ENCODE measurements at places on chromosomes 13 and 19. TPM values are rescaled to one million over a fixed set of nuclear protein-coding genes. Genes with fewer than 3 reads are reported as not detected.

DNA sequence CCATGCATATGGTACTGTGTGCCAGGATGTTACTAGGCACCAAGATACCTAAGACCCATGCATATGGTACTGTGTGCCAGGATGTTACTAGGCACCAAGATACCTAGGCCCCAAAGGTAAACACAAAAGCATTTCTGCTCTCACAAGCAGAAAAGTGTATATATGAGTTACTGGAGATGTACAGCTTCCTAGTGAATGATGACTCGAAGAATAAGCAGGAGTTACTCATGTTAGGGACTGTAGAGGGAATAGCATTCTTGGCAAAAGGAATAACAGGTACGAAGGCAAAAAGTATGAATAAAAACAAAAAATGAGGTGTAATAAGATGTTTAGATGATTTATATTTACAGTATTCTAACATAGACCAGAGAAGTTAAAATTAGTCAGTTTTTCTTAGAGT is 383.7 kb downstream of the DIAPH3 start:
- H3K36me3 ChIP-seq: no peaks in the 10 kb centered on the region
- H3K4me1 ChIP-seq: no peaks in the 10 kb centered on the region
- H3K4me3 ChIP-seq: no peak overlapping the region

The KATNAL1 gene
- total RNA-seq: 8.6 TPM

The SIGLECL1 gene
- not detected for total RNA-seq

The PIBF1 gene
- 6.6 TPM for total RNA-seq

DNA sequence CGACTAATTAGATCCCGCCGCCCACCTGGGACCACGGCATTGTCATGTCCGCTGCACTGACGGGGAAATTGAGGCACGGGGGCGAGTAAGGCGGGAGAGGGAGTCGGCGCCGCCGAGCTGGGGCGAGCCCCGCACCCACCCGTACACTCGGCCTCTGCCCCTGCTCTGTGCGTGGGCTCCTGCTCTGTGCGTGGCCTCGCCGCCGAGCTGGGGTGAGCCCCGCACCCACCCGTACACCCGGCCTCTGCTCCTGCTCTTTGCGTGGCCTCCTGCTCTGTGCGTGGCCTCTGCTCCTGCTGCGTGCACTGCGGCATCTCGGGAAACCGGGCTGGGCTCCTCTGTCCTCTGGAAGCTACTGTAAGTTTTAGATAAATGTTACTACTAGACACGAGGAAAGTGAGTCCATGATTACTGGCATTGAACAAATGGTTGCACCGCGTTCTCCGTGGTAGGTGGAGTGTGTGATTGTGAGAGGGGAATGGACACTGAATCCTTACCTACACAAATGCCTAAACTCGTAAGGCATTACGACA is 826 bp upstream of the C1QTNF9 start:
- peaks cover 26% of the 10 kb centered on the region for H3K36me3 ChIP-seq
- H3K4me3 ChIP-seq: no peak overlapping the region
- no peaks in the 10 kb centered on the region for H3K4me1 ChIP-seq

GRCh38 chr19:12666265-12667048 is at the start of the genes MAN2B1 and WDR83:
MAN2B1 (minus strand) TSS chr19:12666742; CDS start chr19:12666701, 41 bp downstream.
WDR83 (plus strand) TSS chr19:12666807; CDS start chr19:12669791, 2,984 bp downstream.
- H3K27me3 ChIP-seq: no peaks in the 10 kb centered on the region
- peak within 1 kb of the TSS; percentile 12 for H3K27ac ChIP-seq
- H3K36me3 ChIP-seq: peaks cover 5% of the 10 kb centered on the region
- DNase-seq: peak; percentile 88
- H3K4me1 ChIP-seq: peaks cover 19% of the 10 kb centered on the region
- H3K4me3 ChIP-seq: peak within 1 kb of the TSS; percentile 65

DNA sequence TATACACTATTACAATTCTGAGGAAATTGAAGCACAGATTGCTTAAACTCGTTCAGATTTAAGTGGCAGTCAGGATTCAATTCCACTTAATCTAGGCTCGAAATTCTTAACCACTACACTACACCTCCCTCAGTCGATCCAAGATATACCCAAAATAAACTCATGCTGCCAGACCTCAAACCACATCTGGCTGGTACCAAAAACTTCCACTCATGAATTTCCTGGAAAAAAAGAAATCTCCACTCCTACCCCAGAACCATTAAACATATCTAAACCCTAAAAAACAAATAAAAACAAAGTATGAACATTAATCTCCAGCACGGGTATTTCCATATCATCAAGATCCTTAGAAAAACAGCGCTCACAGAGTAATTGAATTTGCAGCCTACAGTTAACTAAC is 1.1 kb downstream of the ZFP30 start:
- peaks cover 5% of the 10 kb centered on the region for H3K4me1 ChIP-seq
- H3K27me3 ChIP-seq: no peaks in the 10 kb centered on the region
- H3K27ac ChIP-seq: no peak overlapping the region
- no peaks in the 10 kb centered on the region for H3K36me3 ChIP-seq

GRCh38 chr19:4119763-4120162 is 4.2 kb downstream of the MAP2K2 start:
- DNase-seq: no peak
- H3K27me3 ChIP-seq: no peaks in the 10 kb centered on the region
- no peak overlapping the region for H3K4me3 ChIP-seq
- H3K36me3 ChIP-seq: peaks cover 5% of the 10 kb centered on the region
- H3K4me1 ChIP-seq: peaks cover 7% of the 10 kb centered on the region
- H3K27ac ChIP-seq: no peak overlapping the region

The LGALS4 gene
- 13.7 TPM for total RNA-seq

GRCh38 chr13:60311527-60311926 is 85.5 kb upstream of the TDRD3 start:
- DNase-seq: no peak
- no peaks in the 10 kb centered on the region for H3K4me1 ChIP-seq
- H3K27me3 ChIP-seq: no peaks in the 10 kb centered on the region
- H3K27ac ChIP-seq: no peak overlapping the region
- no peak overlapping the region for H3K4me3 ChIP-seq
- H3K36me3 ChIP-seq: no peaks in the 10 kb centered on the region

The TECR gene
- total RNA-seq: 35.3 TPM

The FARP1 gene
- 29.4 TPM for total RNA-seq

The KLK14 gene
- total RNA-seq: not detected

The STRN4 gene
- 29.9 TPM for total RNA-seq

The VSTM2B gene
- not detected for total RNA-seq

DNA sequence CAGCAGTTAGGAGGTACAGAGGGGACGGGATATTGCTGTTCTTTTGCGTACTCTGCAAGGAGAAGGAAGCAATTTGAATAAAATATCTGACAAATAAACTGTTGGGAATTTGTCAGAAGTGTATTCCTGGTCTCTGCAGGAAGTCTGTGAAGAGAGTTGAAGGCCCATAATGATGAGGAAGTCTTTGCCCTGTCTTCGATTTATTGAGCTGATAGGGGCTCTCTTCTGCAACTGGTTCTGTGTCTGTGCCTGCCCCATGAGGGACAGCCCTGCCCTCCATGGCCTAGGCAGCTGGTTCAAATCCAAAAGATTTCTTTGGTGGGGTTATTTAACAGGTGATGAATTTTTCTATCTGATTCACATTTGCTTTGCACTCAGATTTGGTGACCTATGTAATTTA is 339.7 kb upstream of the EDNRB start:
- no peak for DNase-seq
- no peaks in the 10 kb centered on the region for H3K27me3 ChIP-seq
- H3K4me3 ChIP-seq: no peak overlapping the region
- no peaks in the 10 kb centered on the region for H3K4me1 ChIP-seq
- no peak overlapping the region for H3K27ac ChIP-seq
- H3K36me3 ChIP-seq: no peaks in the 10 kb centered on the region

DNA sequence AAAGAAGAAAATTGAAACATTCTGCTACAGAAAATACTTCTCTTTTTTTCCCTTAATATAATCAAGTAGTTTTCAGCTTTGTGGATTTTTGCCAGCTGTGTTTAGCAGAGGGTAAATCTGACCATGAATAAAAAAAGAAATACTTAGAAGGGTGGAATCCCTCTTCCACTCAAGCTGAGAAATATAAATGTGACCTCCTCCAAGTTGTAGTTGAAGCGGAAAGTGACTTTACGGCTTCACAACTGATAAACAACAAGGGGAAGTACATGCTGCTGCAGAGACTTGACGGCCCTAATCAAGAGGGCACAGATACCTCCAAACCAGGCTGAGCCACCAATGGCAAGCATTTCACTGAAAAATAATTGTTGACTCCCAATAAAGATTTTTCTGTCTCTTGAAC is 785.0 kb downstream of the SLITRK5 start:
- no peaks in the 10 kb centered on the region for H3K27me3 ChIP-seq
- no peak overlapping the region for H3K27ac ChIP-seq
- H3K4me1 ChIP-seq: no peaks in the 10 kb centered on the region
- H3K36me3 ChIP-seq: no peaks in the 10 kb centered on the region
- DNase-seq: no peak
- H3K4me3 ChIP-seq: no peak overlapping the region

The USHBP1 gene
- 2.6 TPM for total RNA-seq

GRCh38 chr13:37587236-37587635 is 11.3 kb downstream of the POSTN start:
- peaks cover 2% of the 10 kb centered on the region for H3K27me3 ChIP-seq
- DNase-seq: no peak
- H3K4me3 ChIP-seq: no peak overlapping the region
